ENCODE measurements at places on chromosomes 16 and 17. TPM values are rescaled to one million over a fixed set of nuclear protein-coding genes. Genes with fewer than 3 reads are reported as not detected.

ASGR1 gene
- not detected for total RNA-seq

KANSL1 gene
- 62.1 TPM for total RNA-seq

C17orf113 gene
- total RNA-seq = 0.52 TPM

CCDC92B gene
- total RNA-seq = 0.42 TPM

DNA sequence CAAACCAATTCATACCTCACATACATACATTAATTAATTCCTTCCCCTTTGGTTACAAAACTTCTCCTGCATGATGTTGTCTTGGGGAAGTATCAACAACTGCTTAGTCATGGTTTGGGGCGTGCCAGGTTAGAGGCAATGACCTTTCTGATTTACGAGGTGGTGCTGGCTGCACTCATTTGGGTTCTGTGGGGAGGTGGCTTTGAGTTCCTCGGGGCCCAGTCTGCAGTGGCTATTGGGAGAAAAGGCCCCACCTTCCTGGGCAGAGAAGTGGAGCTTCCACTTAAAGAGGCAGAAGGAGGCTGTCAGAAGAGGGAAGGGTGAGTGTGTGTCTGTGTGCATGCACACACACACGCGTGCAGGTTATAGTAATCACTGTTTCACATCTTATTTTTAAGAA, 10.2 kb upstream of the ETV4 start:
- peaks cover 6% of the 10 kb centered on the region for H3K4me1 ChIP-seq
- DNase-seq = no peak

- no peak for DNase-seq
- H3K27me3 ChIP-seq = peaks cover 21% of the 10 kb centered on the region
- no peak overlapping the region for H3K27ac ChIP-seq
- peaks cover 8% of the 10 kb centered on the region for H3K4me1 ChIP-seq
Measured at GRCh38 chr17:41530062-41531048, 2.2 kb upstream of the KRT19 start.

DNA sequence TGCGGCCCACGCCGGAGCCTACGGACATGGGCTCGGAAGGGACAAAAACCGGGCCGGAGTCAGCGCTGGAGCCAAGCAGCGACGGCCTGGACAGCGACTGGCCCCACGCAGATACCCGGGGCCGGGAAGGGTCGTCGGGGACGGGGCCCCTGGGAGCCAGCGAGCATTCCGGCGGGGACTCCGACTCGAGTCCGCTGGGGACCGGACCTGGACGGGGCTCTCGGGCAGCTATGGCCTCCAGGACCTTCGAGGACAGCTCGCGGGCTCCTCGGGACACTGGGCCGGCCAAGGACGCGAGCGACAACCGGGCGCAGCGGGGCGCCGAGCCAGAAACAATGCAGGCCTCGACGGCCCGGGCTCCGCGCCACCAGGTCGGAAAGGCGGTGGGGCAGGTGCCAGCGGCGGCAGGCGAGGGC, 1.0 kb downstream of the MYO15B start:
- peak overlapping the region; percentile 95 for H3K27ac ChIP-seq
- no peaks in the 10 kb centered on the region for H3K27me3 ChIP-seq
- DNase-seq = no peak
- H3K36me3 ChIP-seq = no peaks in the 10 kb centered on the region
- peaks cover 15% of the 10 kb centered on the region for H3K4me1 ChIP-seq

Measured in esophagus muscularis mucosa (tissue), 4 donors.